ENCODE measurements at places on chromosomes 12 and 14.

DNA sequence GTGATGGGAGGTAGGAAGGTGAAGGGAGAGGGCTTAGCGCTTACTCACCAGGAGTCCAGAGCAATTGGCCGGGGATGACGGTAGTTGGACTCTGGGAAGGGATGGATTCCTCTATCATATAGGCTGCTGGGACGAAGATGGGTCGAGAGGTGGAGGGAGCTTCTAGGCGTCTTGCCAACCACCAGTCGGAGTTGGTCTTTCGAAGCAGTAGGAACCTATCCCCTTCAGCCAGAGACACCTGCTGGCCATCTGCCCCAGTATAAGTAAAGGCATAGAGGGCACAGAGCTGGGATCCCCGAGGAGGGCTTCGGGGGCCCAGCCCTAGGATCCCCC, 657 bp downstream of the ARHGAP9 start:
- DNase-seq = no peak

GRCh38 chr12:7144414-7145120, 14.4 kb downstream of the CLSTN3 start:
- no peak for DNase-seq

- DNase-seq = no peak
Observed at GRCh38 chr14:89388853-89389252, 28.2 kb downstream of the FOXN3 start.

GRCh38 chr14:58455593-58456265, 28.2 kb downstream of the KIAA0586 start:
- DNase-seq = no peak

DNA sequence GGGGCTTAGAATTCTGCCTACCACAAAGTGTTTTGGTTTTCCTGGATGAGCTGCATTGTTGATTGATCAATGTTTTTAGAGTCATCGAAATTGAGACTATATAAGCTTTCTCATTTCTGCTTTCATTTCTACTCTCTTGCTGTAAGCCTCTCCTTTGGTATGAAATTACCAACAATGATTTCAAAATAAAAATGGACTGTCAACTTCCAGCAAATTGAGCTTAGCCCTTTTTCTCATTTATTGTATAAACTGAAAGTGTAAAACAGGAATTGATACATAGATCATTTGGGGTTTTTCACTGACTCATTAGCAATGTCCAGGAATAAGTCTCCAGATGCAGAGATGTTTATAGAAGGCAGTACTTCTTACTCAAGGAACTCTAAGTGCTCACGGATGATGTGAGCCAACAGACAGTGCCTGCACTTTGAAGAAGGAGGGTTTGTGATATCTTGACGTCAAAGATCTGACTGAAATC, 20.0 kb upstream of the PCNX1 start:
- DNase-seq = no peak

GRCh38 chr14:57729208-57730187, 136.4 kb downstream of the SLC35F4 start:
- DNase-seq = no peak

- no peak for DNase-seq
Observed at GRCh38 chr12:106417926-106418910, 60.7 kb downstream of the POLR3B start.

DNA sequence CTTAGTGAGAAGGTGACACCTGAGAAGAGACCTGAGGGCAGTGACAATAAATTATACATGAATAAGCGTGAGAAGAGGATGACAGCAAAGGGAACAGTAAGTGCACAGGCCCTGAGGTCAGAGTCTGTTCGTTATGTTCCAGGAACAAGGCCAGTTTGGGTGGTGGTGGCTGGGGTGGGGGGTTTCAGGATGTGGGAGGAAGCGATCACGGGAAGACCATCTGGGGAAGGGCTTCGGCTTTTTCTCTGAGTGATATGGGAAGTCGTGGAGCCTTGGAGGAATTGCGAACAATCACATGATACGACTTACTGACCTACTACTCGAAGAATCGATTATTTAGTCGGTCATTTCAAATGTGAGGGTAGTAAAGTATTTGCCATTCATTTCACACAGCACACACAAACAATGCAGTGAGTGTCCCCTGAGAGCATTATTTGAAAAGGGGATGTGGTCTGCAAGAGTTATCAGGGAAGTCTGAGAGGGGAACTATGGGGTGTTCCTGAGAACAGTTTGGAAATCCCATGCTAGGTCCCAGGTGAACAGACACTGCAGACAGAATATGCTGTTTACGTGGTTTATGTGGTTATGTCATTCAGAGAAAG, 94.7 kb downstream of the SLC38A1 start:
- DNase-seq = no peak

DNA sequence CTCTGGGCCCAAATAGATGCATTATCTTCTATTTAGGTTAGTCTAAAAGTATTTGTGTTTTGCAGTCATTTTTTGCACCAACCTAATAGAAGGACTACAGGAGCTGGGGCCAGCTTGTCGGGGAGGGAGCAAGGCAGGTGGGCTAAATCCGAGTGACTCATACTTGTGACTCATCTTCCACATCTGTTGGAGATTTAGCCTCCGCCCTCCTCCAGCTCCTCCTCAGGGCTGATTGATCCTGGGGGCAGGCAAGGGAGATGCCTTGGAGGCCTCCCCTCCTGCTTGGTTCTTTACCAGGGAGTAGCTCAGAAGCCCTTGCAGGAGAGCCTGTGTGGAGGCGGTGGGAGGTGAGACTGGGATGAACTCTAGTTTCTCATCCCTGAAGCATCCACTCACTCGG, 27.9 kb downstream of the RHOF start:
- no peak for DNase-seq

DNA sequence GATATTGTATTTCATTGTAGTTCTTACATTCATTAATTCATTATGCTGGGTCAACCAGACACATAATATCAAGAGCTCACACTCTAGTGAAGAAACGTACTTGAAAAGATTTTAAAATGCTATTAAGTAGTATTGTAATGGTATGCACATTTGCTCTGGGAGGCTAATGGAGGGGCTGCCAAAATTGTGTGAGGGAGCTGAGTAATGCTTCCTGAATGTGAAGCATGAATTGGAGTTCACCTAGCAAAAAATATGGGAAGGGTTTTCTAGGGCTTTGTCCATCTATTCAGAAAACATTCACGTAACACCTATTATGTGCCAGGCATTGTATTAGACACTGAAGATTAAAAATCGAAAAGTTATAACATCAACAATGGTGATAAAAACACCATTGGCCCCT, 403.8 kb upstream of the PDE3A start:
- DNase-seq = no peak

DNA sequence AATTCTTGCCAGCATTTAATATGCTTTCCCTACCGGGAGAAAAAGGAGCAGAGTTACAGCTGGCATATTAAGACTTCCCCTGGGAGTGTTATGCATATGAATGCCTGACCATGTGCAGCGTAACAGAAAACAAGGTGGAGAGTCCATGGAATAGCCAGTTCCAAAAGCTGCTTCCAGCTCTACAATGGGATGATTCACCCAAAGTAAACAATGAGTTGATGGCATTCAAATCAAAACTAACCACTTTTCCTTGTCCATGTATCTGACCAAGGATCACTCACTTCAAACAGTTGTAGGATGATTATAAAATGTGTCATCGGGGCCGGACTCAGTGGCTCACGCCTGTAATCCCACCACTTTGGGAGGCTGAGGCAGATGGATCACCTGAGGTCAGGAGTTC, 48.1 kb upstream of the BICDL1 start:
- DNase-seq = no peak

DNA sequence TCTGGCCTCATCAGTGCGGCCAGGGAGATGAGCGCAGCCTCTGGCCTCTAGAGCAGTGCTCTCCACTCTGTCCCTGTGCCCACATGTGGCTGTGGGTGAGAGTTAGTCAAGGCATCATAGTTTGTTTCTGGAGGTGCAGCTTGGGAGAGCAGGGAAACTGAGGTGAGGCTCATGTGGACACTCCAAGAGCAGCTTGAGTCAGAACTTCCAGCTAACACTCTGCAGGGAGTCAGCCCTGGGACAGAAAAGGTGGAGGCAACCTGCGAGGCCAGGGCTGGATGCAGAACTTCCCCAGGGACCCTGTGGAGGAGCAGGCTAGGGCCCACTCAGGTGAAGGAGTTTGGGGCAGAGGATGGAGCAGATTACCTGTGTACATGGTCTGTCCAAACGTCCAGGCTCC, 10.8 kb downstream of the ISCA2 start:
- no peak for DNase-seq

GRCh38 chr12:74426091-74426490, 111.5 kb upstream of the ATXN7L3B start:
- DNase-seq = no peak

- DNase-seq = no peak
Observed at GRCh38 chr14:100532906-100533655, 54.1 kb downstream of the BEGAIN start.

GRCh38 chr12:67677166-67677565, 28.6 kb downstream of the DYRK2 start:
- no peak for DNase-seq

GRCh38 chr12:79098530-79098929, 234.0 kb downstream of the SYT1 start:
- DNase-seq = no peak

GRCh38 chr14:79513446-79513845, 697.9 kb downstream of the DIO2 start:
- DNase-seq = no peak

DNA sequence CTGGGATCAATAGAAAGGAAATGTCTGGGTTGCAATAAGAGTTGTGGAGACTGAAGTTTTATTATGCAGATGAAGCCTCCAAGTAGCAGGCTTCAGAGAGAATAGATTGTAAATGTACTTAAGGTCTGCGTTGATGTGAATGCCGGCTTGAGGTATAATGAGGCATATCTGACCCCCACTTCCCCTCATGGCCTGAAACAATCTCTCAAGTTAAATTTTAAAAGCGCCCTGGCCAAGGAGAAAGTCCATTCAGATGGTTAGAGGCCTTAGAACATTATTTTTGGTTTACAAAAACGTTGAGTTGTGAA, 28.3 kb upstream of the HIGD1C start:
- no peak for DNase-seq

- DNase-seq = no peak
Observed at GRCh38 chr14:26448181-26448855, 149.5 kb downstream of the NOVA1 start.

GRCh38 chr12:74537126-74537706, 419 bp upstream of the ATXN7L3B start:
- no peak for DNase-seq

GRCh38 chr14:44963775-44964380, 1.9 kb downstream of the TOGARAM1 start:
- no peak for DNase-seq

DNA sequence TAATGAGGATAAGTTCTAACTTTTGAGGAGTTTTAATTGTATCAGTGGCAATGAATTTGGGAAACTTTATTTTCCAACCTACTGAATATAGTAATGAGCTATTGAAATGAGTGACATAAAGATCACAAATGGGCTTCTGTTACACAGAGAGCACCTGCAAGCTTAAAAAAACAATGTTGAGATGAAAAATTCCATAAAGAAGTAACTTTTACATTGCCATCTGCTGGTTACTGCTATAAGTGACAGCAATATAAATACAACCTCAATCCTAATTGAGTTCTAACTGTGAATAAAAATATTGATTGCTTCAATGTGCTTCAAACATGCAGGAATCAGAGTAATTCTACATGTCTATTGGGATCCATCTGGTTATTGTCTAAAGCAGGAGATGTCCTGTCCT, 14.2 kb downstream of the WIF1 start:
- DNase-seq = no peak

DNA sequence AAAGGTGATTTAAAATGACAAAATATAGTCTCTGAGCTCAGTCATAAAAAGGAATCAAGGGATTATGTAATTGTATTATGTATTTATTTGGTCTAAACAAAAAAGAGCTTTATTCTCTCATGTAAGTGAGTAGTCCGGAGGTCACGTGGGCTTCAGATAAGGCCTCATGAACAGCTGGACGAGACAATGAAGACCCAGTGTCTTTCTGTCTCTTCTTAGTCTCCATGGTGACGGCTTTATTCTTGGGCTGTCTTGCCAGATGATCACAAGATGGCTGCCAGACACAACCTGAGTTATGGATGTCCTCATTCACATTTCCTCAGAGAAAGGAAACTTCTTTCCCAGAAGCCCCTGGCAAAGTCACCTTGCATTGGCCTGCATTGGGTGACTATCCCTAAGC, 98.6 kb downstream of the ARF6 start:
- DNase-seq = no peak

DNA sequence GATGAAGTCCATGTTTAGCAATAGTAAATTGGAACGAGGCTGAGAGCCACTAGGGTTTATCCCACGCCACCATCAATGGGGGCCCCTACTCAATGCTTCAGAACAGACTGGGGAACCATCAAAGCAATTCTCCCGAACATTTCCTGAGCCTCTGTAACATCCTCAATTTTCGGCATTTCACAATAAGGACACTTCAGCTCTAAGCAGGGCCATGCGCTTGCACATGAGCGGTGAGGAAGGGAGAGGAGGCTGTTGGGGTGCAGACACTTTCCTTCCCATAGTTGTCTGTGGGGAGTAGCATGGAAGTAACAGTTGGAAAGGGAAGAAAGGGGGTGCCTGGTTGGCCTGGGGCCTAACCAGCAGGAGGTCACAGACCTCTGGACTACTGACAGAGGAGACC, 129.9 kb upstream of the PRMT8 start:
- no peak for DNase-seq

- DNase-seq = no peak
Observed at GRCh38 chr12:76265424-76266180, 82.6 kb downstream of the BBS10 start.

DNA sequence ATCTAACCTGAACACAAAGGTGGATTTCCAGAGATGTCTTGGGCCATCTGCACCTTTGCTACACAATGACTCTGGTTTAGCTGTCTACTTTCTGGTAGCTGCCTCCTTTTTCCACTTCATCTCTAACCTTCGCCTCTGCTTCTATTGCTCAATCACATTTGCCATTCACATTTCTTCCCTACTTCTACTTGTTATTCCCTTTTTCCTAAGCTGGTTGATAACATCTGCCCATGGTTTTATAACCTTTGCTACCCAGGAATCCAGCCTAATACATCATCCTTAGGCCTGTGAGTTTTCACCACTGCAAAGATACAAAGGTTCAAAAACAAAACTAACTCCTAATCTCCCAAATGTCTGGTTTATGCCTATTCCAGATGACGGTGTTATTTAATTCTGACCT, 13.2 kb downstream of the SPPL3 start:
- no peak for DNase-seq

- DNase-seq = no peak
Observed at GRCh38 chr12:97474161-97474560, 11.6 kb downstream of the RMST start.

- no peak for DNase-seq
Observed at GRCh38 chr12:64587447-64587846, 22.8 kb upstream of the RASSF3 start.
